ENCODE measurements at places on chromosomes 12 and 14.

DNA sequence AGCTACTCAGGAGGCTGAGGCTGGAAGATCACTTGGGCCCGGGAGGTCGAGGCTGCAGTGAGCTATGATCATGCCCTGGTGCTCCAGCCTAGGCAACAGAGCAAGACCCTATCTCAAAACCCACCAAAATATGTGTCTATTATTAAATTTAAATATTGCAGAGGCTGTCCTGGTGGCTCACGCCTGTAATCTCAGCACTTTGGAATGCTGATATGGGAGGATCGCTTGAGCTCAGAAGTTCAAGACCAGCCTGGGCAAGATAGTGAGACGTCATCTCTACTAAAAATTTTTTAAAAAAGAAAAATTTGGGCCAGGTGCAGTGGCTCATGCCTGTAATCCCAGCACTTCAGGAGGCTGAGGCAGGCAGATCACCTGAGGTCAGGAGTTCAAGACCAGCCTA is 13.9 kb downstream of the PSMA6 start:
- DNase-seq, result no peak

GRCh38 chr12:109982210-109982609 is 14.0 kb downstream of the GIT2 start:
- DNase-seq, result peak; percentile 60

DNA sequence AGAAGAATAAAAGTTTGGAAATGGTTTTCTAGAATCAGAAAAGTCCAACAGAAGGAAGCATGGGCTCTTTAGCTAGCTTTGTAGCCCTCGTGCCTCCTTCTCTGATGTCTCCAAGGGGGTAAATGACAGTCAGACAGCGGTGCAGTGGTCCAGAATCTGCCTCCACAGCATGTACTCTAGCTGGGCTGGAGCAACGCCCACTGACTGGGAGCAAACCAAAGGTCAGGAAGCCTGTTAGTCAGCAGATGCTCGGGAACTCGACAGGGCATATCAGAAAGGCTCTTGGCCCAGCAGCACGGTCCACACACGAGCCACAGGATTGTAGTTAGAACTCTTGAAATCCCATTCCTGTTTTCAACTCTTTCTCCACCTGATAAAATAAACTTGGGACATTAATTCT is 164.3 kb downstream of the GRIN2B start:
- DNase-seq, result no peak

DNA sequence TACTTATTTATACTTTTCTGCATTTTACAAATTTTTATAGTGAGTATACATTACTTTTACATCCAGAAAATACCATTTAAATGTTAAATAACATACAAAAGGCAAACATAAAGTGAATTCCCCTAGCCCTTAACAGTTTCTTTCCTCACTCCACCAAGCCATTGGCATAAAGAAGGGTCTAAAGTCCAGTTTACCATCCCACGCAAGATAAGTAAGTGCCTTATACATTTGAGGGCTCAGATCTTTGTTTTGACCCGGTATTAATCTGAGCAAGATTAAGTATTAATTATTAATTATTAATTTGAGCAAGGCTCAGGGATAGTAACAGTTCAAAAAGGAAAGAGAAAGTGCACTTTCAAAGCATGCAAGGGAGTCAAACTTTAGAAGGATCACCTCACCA is 182.9 kb downstream of the DICER1 start:
- no peak for DNase-seq

GRCh38 chr12:28865776-28866175 is 283.3 kb upstream of the FAR2 start:
- no peak for DNase-seq

Data from AG08395 (cell line).